PC-3 (cell line): ENCODE measurements at places on chromosomes 1 and 21. TPM values are rescaled to one million over a fixed set of nuclear protein-coding genes. Genes with fewer than 3 reads are reported as not detected.

The SLC1A7 gene
- 0.23 and 0.26 TPM in 2 replicates for total RNA-seq

The STYXL2 gene
- not detected in 2 replicates for total RNA-seq

- no peak overlapping the region for H3K4me3 ChIP-seq
- no peak for DNase-seq
- no peaks in the 10 kb centered on the region; the same call in 1 of the 2 replicates for H3K4me1 ChIP-seq
- no peaks in the 10 kb centered on the region for H3K36me3 ChIP-seq
These were observed 35.4 kb downstream of the RSPH1 start for GRCh38 chr21:42460391-42461184.

GRCh38 chr1:14551386-14551785, 47.1 kb upstream of the KAZN start:
- H3K27me3 ChIP-seq = no peaks in the 10 kb centered on the region
- H3K36me3 ChIP-seq = no peaks in the 10 kb centered on the region
- no peak overlapping the region for H3K27ac ChIP-seq
- H3K4me3 ChIP-seq = no peak overlapping the region
- peaks cover 14% of the 10 kb centered on the region for H3K4me1 ChIP-seq
- no peak for DNase-seq

The KRTAP21-2 gene
- total RNA-seq = not detected in 2 replicates

The SRGAP2C gene
- 6.6 and 7.6 TPM in 2 replicates for total RNA-seq

The SHISA4 gene
- 12.4 and 14.3 TPM in 2 replicates for total RNA-seq

DNA sequence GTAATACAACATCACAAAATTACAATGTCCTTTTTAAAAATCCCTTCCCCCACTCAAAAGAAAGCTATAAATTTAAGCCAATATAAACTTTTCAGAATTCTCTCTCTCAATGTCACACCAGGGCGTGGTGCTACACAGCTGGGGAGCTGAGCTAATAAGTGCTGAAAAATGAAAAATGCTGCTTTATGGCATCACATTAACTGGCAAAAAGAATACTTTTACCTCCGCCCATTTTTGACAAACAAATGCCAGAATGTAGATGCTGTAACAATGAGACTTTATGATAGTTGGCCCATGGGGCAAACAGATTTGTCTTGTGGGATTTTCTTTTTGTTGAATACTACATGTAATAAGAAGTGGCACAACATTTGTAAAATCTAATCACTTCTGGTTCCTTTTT, 12.7 kb upstream of the LYPLAL1 start:
- DNase-seq = peak; percentile 48
- H3K4me1 ChIP-seq = peaks cover 19% of the 10 kb centered on the region
- no peaks in the 10 kb centered on the region for H3K36me3 ChIP-seq
- no peak overlapping the region for H3K27ac ChIP-seq
- H3K4me3 ChIP-seq = no peak overlapping the region
- no peaks in the 10 kb centered on the region for H3K27me3 ChIP-seq

The EXOC8 gene
- total RNA-seq = 14.0 and 14.9 TPM in 2 replicates

The ADGRB2 gene
- 12.3 and 15.7 TPM in 2 replicates for total RNA-seq
